ENCODE measurements at places on chromosomes 3 and 15. TPM values are rescaled to one million over a fixed set of nuclear protein-coding genes. Genes with fewer than 3 reads are reported as not detected.

SCN11A gene
- 0.93 TPM for polyA plus RNA-seq

POLR2H gene
- 114 TPM for polyA plus RNA-seq

EPHB3 gene
- polyA plus RNA-seq, result 24.2 TPM

DNA sequence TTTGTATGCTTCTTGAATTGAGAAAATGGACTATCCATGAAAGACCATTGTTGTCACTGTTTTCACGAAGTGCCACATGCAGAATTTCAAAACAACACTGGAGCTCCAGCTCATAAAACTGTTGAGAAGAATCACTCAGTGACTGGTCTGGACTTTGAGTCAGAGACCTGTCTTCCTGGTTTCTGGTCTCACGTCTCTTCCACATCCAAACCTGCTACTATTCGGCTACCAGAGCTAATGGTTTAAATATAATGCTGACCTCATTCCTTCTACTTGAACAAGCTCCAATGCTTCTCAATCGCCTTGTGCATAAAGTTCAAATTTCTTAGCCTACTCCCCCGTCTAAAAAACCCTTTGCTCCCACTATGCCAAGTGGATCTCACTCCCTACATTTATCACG, 227.9 kb upstream of the NR2F2 start:
- no peak for DNase-seq

GRCh38 chr15:79635149-79635771, 203.1 kb downstream of the MINAR1 start:
- no peak for DNase-seq

DNA sequence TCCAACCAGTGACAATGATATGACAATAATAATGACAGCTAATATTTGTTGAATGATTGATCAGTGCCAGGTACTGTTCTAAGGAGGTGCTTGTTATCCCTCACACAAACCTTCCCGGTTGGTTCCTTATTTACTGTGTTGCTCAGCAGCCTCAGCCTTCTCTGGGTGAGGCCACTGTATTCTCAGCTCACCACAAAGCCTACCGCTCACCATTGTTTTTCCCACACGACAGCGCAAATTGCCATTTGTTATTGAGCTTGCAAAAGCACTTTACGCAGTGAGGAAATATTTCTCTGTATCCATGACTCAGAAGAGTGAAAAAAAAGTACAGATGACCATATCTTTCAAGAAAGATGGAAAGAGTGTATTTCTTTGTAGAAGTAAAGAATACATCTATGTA, 49.5 kb upstream of the PDZRN3 start:
- DNase-seq, result no peak

DNA sequence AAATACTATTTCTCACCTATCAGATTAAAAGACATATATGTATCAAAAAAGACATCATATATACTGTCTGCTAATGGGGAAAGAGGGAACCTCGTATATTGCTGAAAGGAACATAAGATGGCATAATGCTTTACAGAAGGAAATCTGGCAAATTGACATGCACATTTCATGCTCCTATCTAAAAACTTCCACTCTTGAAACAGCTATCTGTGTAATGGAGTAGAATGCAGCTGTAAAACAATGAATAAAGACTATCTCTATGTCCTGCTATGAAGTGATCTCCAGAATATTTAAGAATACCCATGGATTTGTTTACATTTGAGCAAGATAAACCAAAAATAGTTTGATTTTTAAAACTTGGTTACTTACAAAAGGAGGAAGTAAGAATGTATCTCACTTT, 107.4 kb downstream of the TBL1XR1 start:
- DNase-seq, result no peak
